Posterior cingulate gyrus (tissue), 11 donors: ENCODE measurements at places on chromosomes 11 and 22.

DNA sequence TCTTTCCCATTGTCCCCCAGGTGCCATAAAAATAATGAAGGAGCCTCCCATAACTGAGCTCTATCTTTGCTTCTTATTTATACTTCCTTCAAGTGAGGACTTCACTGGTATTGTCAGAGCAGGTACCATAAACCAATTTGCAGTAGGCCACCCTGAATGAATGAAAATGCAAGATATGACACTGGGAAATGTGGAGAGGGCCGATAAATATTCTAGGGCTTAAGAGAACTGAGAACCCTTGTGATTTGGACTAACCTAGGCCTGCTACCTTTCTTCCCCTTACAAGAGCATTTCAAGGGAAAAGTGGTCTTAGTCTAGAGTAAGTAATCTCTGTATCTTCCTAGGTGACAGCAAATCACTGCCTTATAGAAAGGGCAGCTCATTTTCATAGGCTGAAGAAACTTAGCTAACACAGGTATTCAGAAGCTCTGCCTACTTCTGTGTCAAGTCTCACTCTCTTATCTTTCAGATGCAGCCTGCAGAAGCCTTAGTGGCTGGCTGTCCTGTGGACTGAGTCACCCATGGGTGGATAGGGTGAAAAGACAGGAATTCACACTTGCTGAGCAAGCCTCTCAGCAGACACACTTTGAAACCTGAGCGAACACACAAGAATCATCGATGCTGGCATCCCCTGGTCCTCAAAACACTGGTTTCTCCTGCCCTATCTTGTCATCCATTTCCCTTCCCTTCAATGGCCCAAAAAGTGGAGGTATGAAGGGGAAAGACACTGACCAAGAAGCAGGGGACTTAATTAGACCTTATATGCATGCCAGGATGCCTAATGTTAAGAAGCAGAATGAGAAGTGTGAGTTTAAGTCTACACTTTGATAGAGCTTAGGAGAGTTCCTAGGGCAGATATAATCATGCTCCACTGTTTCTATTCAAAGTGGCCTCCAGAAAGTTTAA, 15.2 kb downstream of the NRIP3 start:
- no peak for DNase-seq

DNA sequence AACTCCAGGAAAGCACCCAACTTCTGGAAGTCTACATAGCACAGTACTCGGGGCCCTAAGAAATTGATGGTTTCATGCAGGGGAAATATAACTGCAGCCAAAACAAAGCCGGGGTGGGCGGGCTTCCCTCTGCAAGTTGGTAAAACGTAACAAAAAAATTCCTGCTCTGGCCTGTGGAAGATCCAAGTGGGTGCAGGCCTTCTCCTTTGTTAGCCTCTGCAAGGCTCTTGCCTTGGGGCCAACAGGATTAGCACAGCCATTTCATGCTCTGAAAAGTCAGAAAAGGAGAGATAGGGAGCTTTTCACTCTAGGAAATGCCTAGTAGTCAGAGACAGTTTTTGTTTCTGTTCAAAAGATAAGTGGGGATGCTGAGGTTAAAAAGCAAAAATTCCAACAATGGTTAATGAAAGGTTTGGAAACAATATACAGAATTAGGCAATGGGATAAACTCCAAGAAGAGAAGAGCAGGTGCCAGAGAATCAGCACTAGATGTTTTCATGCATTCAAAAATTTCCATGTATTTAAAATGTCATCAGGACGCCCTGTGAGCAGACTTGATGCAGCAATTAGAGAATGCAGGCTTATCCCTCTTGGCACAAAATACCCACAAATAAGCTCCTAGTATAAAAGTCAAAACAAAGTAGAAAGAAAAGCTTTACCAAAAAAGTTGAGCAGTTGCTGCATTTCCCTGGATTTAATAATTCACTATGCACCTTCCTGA, 72.3 kb upstream of the CHRM4 start:
- DNase-seq: no peak

DNA sequence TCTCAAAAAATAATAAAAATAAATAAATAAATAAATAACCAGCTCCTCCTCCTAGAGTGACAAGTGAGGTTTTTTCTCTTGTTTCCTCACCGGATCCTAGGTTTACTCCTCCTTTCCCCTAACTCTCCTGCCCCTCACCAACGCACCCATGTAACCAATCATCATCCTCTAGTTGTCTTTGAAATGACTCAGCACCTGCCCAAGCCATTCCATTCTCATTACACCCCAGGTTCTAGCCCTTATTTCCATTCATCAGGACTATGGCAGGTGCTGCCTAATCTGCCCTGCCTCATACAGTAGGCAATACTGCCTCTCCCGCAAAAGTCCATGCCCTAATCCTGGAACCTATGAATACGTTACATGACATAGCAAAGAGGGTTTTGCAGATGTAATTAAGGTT, 60.4 kb downstream of the BUD13 start:
- DNase-seq: no peak

DNA sequence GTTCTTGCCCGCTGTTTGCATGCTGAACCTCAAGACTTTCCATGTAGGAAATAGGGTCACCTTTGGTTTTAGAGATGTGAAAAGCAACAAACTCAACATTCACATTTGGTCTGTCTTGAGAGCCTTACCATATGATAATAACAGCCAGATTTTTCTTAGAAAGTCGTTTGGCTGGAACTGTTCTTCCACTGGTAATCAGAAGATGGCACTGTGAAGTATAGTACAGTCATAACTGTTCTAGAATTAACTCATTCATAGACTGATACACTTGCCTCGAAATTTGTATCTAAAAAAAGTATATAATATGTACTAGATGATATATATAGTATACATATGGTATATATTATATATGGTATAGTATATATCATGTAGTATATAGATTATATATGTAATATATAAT, 12.3 kb downstream of the LUZP2 start:
- no peak for DNase-seq

- no peak for DNase-seq
These were observed 125.3 kb downstream of the VPREB1 start for GRCh38 chr22:22369964-22370270.

- peak; percentile 70 for DNase-seq
These were observed 598 bp downstream of the CABIN1 start for GRCh38 chr22:24011735-24012068.

DNA sequence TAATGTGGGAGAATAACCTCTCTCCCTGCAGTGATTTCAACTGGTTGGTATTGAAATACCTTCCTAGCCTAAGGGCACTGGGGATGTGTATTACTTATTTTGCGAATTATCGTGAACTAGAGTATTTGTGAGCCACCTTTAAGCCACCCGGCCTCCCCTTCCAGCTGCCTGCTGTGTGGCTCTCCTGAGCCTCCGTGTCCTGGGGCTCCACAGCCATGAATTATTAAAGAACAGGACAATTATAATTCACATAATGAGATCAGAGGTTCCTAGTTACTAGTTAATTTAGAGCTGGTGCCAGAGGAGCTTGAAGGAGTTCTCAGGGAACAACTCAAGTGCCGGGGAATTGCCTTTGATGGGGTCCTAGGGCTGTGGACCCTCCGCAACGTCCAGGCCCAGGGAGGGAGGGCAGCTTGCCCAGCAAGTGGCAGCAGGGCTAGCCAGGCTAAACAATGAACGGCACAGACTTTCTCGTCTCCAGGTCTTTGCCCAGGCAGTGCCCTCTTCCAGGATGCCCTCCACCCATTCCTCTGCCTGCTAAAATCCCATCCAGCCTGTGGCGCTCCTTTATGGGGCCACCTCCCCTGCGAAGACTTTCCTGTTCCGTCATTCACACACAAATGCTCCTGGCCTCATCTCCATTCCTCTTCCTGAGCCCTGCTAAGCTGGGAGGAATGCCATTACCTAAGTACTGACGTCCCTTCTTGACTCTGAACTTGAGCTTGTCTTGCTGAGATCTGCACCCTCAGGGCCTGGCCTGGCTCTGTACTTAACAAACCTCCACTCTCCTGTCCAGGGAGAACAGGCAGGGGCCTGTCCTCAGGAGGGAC, 91.5 kb downstream of the RTL6 start:
- DNase-seq: no peak

DNA sequence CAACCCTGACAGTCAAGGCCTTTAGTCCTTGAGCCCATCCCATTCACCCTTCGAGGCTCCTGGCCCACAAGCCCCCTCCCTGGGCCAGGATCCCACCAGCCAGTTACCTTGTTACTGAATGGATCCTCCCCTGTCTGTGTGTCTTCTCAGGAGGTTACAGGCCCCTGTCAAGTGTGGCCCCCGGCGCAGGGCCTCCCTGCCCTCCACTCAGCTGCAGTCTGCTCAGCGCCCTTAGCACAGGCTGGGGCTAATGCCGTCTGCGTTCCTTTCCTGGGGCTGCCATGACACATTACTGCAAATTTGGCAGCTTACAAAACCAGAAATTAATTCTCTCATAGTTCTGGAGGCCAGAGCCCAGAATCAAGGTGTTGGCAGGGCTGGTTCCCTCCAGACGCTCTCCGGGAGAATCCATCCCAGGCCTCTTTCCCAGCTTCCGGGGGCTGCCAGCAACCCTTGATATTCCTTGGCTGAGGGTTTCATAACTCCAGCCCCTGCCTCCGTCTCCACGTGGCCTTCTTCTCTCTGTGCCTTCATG, 9.4 kb upstream of the SYT12 start:
- no peak for DNase-seq

DNA sequence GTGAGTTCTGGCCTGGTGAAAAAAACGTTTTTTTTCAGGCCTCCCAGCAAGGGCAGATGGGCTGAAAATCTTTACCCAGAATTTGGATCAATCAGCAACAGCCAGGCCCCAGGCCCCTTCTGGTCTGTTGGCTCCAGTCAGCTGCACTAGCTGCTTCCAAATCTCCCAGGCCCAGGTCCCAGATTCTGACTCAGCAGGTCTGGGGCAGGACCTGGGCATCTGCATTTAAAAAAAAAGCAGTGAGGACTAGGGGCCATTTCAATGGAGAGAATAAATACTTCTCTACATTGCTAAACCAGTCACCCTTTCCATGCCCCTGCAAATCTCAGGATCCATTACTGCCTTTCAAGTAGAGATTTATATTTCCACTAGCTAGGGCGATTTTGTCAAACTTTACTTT, 4.3 kb downstream of the SLC15A3 start:
- DNase-seq: peak; percentile 86

DNA sequence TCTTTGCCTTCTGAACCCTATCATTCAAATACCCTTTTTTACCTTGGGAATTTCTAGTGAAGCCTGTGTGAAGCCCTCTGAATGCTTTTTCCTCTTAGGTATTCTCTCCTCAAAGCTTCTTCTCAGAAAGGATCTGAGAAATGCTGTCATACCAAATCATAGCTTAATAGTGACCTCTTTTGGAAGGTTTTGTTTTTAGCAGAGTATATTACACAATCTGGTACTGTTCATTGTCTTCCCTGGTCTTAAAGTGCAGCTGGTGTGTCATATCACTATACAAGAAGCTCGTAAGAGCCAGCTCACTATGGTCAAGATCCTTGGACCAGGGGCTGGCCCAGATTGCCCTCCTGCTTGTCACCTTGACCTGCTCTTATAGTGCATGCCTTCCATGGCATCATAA, 204.4 kb upstream of the ANO5 start:
- no peak for DNase-seq

GRCh38 chr22:44620841-44621257, 81.2 kb upstream of the PRR5 start:
- DNase-seq: no peak

GRCh38 chr11:114082415-114082748, 22.9 kb downstream of the ZBTB16 start:
- DNase-seq: no peak

GRCh38 chr22:27108425-27109114, 451.2 kb downstream of the MIAT start:
- no peak for DNase-seq

- no peak for DNase-seq
These were observed 112.4 kb downstream of the LDLRAD3 start for GRCh38 chr11:36056160-36056751.

- DNase-seq: no peak
These were observed 7.3 kb downstream of the ADORA2A start for GRCh38 chr22:24434471-24435322.

DNA sequence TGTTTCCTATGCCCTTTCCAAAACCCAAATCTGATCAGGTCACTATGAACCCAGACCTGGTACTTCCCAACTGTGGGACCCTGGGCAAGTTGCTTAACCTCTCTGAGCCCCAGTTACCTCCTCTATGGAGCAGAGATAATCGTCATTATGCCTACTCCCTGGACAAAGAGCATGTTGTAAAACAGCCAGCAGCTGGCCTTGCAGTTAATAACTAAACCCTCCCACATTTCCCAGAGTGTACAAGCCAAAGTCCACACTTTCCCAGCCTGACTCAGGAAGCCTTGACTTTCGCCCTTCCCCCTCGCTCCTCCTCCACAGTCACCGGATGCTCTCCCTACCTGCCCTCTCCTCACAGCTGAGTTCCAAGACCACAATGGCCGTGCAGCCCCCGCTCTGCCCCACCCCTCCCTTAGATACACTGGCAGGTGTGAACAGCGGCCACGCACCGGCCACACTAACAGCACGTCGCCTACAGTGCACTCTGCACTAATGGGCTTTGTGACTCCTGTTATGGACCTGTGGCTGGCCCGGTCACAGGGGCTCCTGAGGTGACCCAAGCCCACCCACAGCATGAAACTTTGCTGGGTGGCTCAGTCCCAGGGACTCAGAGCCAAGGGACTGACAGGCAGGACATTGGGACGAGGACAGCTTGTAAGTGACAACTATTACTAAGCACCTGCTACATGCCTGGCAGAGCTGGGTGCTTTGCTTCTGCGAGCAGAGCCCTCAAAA, 15.6 kb upstream of the MFNG start:
- DNase-seq: no peak

DNA sequence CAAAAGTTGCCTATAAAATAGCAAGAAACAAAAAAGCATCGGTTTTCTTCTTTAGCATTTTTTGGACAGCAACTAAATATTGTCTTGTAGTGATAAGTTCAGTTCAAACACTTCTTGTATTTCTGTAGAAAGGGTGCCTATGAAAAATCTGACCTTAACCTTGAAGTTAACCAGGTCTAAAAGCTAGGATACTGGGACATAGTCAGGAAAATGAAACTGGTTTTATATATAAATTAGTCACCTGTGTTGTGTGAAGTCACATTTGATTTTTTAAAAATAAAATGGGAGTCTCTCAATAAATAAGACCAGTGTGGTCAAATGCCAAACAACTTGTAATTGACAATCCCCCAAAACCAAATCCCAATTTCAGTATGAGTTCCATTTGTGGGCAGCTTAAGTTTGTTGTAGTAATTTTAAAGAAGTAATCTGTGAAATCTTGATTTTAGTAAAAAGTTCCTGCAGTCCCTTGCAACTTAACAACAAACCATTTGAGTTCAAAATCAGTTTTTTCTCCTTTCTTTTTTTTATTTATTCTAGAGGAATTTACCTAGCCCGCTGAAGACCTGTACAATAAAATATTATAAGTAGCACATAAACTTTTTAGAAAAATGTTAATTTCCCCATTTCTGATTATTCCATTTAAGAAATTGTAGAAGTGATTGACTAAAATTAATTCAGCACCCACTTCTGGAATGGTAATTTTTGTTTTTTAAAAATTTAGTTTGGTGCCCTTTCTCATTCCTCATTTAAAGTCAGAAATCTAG, 84.5 kb upstream of the PPARA start:
- DNase-seq: no peak

- DNase-seq: no peak
These were observed 9.3 kb downstream of the LARGE2 start for GRCh38 chr11:45931739-45932138.
